Central memory CD4-positive, alpha-beta T cell (primary cell): ENCODE measurements at places on chromosomes 1 and 21.

DNA sequence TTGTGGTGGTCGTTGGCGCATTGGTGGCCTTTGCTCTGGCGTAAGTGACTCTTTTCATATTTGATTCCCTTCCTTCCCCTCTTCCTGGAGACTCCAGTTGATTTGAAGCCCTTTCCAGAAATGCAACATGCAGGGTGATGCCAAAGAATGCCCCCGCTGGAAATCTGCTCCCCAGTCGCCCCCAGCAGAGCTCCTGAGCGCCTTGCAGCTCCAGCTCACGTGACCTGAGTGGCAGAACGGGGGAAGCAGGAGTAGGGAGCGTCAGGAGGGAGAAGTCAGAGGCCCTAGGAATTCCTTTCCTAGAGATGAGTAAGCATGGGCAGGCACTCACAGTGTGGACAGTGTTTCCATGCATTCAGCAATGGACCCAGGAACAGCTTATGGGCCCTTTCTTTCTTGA, 255.9 kb downstream of the CACNA1E start:
- no peak for DNase-seq

- DNase-seq: no peak
Observed at GRCh38 chr1:165476776-165477175, 31.9 kb upstream of the RXRG start.

DNA sequence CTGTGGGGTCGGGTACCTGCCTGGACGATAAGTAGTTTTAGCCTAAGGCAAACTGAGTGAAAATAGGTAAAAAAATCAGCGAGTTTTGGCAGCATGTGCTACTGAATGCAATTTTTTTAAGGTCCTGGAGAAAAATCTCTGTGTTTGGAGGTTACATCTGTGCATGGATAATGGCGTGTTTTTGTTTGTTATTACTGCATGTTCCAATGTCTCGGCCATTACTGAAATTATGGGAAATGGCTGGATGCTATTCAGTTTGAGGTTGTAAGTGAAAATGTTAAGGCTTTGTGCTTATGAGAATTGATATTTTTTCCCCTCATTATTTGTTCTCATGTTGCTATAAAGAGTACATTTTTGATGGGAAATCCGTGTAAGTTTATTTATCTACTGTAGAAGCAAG, 441.7 kb downstream of the PRDM2 start:
- no peak for DNase-seq

GRCh38 chr1:32474954-32475353, 10.1 kb downstream of the ZBTB8B start:
- DNase-seq: no peak

DNA sequence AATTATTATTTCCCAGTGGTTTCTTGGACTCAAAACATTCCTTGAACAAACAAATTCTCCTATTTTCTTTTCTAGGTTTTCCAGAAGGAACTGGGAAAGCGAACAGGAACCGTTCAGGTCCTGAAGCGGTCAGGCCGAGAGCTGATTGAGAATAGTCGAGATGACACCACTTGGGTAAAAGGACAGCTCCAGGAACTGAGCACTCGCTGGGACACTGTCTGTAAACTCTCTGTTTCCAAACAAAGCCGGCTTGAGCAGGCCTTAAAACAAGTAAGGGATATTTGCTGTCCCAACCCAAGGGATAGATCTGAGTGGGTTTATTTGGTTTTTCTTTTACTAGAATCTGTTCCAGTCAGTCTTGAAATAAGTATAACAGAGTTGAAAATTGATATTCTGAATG, 39.4 kb upstream of the BMP8A start:
- DNase-seq: no peak

DNA sequence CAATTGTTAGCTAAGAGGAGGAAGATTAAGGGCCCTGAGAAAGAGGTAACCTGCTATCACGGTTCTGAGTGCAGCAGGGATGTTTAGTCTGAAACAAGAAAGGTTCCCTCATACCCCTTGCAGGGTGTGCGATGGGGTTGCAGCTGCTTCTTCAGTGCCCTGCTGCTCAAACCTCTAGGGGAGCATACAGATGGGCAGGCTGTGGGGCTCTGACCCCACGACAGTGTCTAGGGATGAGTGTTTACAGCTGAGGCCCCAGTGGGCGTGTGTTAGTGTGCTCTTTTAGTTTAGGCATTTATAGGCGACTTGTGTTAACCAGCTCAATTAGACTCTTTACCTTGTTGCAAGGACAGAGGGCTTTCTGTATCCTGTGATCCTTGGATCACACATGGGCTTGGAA, 41.3 kb upstream of the PLA2G5 start:
- DNase-seq: no peak

DNA sequence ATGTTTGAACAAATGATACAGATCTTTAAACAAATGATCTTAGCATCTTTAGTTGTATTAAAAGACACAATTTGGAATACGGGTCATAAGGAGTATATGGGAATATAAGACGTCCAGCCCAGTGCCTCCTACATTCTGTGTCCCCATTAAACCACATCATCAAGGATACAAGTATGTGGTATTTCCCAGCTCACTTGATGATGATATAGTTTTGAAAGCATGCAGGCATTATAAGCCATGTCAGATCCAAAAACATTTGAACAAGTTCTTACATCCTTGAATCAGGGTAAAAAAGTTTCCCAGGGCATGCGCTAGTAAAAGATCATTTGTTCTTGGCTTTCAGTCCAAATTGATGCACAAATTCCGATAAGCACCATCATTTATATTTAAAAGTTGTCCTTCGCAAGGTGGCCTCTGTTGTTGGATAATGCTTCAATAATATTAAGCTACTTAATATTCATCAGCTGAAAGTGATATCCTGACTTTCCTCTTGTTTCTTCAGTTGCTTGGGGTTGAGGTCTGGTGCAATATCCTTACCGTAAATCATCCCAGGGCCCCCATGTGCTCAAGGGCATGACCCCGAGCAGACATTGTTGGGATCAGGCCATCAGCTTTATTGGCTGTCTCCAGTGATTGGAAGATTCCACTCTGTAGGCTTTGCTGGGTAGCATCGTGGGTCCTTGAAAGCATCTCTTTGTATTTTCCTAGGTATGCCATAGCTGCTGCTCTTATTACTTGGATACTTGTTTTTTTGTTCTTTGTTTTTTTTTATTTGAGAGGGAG, 61.8 kb downstream of the CENPF start:
- no peak for DNase-seq

DNA sequence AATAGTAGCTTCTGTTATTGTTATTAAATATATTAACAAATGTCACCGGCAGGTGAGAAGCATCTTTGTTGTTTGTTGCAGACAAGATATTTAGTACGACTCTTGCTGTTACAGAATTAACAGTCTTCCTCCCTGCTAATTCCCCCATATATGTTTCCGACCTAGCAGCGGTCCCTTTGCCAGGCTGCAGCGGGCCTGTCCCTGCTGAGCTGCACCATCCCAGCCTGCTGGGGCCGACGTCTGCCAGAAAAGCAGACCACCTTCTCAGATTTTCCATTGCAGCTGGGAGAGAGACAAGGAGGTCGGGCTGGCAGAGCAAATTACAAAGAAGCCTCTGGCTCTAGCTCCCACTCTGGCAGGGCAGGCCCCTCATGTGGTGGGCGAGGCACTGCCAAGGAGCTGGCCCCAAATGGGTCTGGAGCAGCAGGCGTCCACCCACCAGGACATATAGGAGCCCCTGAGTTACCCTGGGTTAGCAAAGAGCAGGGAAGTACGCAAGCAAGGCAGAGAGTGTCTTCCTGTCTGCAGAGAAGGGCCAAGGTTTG, 142.7 kb downstream of the FOXD2 start:
- no peak for DNase-seq

- DNase-seq: no peak
Observed at GRCh38 chr1:7845761-7846160, 7.1 kb downstream of the UTS2 start.

GRCh38 chr1:227472772-227473171, 90.6 kb upstream of the ZNF678 start:
- DNase-seq: no peak

DNA sequence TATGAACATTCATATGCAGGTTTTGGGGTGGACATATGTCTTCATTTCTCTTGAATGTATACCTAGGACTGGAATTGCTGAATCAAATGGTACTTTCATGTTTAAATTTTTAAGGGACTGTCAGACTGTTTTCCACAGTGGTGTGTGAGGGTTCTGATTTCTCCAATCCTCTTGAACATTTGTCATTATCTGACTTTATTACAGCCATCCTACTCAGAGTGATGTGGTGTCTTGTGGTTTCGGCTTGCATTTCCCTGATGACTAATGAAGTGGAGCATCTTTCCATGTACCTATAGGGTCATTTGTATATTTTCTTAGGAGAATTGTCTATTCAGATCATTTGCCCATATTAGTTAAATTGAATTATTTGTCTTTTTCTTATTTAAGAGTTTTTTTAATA, 35.4 kb upstream of the ZNF281 start:
- DNase-seq: no peak

DNA sequence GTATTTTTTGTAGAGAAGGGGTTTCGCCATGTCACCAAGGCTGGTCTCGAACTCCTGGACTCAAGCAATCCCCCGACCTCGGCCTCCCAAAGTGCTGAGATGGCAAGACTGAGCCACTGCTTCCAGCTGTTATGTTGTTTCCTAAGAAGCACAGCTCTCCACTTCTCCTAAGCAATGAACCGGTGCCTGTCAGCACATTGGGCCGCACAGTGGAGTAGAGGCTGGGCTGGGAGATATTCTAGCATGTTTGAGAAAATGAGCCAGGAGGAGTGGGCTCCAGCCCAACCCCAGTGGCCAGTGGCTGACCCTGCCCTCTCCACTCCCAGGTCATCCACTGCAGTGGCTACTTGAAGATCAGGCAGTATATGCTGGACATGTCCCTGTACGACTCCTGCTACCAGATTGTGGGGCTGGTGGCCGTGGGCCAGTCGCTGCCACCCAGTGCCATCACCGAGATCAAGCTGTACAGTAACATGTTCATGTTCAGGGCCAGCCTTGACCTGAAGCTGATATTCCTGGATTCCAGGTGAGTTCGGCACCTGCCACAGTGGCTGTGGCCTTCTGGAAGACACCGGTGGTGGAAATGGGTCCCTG, 27.0 kb downstream of the SIM2 start:
- DNase-seq: no peak

DNA sequence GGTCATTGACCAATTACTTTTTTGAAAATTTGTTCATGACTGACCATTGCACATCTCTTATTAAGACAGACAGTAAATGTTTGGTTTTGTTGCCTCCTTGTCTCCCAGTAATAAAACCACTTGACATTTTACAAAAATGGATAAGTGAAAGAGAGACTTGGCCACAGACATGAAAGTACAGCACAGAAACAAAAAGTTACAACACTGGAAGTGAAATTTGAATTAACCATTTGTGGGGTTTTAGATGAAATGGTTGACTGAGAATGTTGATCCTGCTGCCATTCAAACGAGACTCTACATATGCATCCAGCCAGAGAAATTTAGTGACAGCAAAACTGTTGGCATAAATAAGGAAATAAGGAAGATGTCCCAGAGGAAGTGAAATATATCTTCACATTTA, 79.3 kb upstream of the B3GALT2 start:
- no peak for DNase-seq

- no peak for DNase-seq
Observed at GRCh38 chr21:45450423-45451090, 45.6 kb downstream of the COL18A1 start.

DNA sequence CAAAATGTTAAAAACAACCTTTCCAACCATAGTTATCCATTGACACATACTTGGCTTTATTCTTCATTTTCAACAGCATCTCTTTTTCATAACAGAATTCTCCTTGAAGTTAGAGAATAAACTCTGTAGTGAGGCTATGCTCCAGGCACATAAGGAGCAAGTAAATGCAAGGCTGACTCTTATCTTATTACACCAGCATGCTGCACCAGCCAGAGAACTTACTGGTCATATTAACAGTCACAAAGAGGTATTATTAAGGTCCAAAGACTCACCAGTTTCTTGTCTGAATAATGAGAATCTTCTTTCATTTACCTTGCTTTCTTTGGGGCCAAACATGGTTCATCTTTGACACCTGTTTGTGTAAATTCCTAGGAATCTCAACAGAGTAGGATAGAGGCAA, 71.3 kb upstream of the IVNS1ABP start:
- no peak for DNase-seq

GRCh38 chr1:112298558-112298957, 97.5 kb upstream of the CTTNBP2NL start:
- no peak for DNase-seq

DNA sequence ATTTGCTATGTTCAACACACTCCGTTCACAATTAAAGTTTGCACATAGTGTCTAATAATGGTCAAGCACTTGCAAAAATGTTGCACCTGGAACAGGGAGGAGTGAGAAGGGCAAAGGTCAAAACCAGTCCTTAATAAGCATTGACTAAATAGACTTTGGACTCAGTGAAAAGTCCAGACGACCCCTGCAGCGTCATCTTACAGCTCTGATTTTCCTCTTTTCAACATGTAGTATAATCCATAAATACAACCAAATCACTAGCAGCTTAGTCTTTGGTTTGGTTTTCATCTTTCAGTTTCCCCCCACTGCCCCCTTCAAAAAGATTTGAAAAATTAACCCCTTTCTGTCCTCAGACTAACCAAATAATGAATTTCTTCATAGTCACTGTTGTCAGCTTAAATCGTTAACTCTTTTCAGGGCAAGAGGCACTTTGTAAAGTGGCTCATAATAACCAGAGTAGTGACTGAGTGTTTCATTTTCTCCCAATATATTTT, 290.3 kb downstream of the PTPRC start:
- DNase-seq: no peak

DNA sequence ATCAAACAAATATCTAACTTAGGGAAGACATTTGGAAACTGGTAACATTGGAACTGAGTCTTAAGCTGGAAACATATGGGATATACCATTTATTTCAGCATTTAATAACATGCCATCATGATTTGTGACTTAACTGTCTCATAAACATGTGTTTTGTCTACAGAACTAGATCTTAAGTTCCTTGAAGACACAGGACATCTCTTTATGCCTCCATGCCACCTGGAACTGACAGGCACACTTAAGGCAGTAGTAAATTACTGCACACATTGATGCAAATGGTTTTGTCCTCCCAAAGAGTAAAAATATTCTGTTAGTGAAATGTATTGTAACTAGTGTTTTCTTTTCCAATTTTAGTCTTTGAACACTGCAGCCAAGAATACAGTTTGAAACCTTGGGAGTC, 1.6 kb upstream of the EXO1 start:
- DNase-seq: no peak

DNA sequence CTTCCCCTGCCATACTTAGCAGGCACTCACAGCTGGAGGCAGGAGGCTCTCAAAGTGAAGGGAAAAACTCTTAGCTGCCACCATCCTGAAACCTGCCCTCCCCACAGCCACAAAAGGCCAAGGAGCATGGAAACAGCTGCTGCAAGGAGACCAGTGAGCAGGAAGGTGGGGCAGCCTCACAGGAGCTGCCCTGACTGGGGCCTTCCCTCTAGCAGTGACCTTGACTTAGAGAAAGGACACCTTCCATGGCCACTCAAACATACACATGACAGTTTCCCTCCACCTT, 126.3 kb downstream of the HIVEP3 start:
- no peak for DNase-seq

- DNase-seq: no peak
Observed at GRCh38 chr1:184152974-184153373, 101.4 kb downstream of the TSEN15 start.

DNA sequence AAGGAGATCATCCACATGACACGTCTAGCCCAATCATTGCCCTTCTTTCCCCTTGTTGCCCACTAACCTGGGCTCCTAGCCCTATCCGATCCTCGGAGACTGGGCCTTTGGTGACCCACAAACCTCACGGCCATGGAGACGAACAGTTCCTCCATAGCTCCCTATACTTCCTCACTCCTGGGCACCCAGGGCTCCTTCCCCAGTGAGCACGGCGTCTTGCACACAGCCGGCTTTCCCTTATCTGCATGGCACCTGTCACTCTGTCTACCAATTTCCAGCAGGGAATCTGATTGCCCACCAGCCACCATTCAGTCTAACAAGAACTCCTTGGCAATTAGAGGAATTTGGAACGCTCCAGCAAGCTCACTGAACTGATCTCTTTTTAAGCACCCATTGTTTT, 3.1 kb downstream of the GNG4 start:
- DNase-seq: no peak
